ENCODE measurements at places on chromosomes 4 and X. TPM values are rescaled to one million over a fixed set of nuclear protein-coding genes. Genes with fewer than 3 reads are reported as not detected.

GRCh38 chr4:98694076-98694475, 35.7 kb upstream of the TSPAN5 start:
- no peak for DNase-seq

DNA sequence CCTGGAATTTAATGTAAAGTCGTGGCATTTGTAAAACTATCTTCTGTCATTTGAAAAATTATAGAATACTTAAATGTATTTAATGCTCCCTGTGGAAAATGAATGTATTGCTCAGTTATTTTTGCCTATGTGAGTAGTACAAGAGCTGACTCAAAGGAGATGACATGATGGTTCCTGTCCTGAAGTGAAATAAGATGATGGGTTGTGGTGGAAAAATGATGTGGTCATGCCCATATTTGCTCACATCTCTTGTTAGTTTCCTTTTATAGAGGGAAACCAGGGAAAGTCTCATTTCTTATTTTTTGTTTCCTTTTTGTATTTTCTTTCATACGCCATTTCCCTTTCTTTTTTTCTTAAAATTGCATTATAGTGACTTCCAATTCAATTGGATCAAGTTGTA, 23.7 kb downstream of the PLS3 start:
- no peak for DNase-seq

DNA sequence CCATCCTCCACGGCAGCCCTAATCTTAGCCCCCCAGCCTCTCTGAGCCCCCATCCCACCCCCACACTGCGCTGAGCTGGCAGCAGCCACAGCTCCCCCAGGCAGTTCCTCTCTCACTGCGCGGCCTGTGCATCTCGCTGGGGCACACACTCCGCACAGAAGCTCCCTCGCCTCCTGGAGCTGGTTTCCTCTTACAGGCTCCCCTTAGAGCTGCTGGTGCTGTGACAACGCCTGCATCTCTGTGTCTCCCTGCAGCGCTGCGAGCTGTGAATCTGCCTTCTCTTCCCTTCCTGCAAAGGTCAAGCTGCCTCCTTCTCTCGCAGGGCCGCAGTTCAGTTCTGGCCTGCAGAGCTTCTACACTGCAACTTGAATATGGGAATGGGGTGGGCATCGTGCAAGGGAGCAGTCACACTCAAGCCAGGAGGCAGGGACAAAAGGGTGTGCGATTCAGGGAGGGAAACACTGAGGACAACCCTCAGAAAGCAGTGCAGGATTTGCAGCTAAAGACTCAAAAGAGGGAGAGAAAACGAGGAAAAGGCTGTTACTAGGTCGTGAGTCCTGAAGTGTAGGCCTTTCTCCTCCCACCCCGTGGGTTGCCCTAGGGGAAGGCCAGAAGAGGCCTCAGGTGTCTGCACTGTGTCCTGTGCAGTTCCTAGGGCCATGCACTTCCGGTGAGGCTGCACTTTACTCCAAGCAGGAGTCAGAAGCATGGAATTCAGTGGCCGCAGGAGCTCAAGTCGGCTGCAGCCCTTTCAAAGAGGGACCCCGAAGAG, 87.0 kb downstream of the BCOR start:
- no peak for DNase-seq

DNA sequence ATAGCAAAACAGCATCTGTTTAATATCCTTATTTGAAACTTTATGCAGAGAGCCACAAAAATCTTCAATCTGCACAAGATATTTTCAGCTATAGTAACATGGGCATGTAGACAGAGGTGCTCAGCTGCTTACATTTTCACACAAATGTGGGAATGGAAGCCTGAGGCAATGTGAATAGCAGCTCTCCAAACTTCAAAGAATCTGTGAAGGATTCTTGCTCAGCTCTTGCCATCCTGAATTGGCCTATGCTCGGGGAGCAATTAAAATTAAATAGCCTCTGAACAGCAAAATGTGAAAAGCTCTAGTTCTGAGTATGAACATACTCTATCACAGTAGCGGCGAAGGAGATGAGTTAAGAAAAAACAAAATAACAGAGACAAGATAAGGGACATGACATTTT, 1523.8 kb downstream of the PCDH7 start:
- DNase-seq = no peak

DNA sequence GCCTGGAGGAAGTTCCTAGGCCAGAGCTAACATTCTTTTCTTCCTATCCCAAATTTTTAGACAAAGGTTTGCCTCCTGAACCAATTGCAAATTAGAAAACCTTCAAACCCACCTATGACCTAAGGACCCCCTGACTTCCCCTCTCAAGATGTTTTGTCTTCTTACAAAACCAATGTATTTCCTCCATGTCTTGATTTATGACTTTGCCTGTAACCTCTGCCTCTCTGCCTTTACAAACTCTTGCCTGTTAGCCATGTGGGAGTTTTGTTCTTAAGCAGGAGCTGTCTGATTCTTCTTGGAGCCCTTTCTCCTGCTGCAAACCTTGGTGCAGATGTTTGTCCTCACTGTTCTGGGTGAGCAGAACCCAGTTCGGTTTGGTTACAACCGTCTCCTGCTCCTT, 222.3 kb upstream of the BOD1L1 start:
- no peak for DNase-seq

GRCh38 chr4:185542626-185543315, 7.5 kb upstream of the PDLIM3 start:
- DNase-seq = peak; percentile 89

DNA sequence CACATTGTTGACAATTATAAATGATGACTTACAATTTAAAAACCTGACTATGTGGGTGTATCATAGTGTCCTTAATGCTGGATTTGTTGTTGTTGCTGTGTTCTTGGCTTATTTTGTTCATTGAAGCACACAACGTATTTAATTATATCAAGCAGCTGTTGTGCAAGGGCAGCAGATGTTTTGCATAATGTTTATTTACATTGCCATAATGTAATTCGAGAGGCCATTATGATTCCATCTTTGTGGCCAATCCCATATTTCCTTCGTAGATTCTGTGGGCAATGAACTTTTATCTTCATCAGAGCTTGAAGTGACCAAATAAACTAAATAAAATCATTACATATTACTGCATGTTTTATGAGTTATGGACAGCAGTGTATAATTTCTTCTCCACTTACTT, 422.6 kb upstream of the GALNTL6 start:
- DNase-seq = no peak

GRCh38 chr4:160848901-160849760, 1314.7 kb downstream of the FSTL5 start:
- no peak for DNase-seq

GRCh38 chrX:13654116-13654515, 1.2 kb downstream of the TCEANC start:
- DNase-seq = no peak

GRCh38 chr4:119307606-119308005, 14.3 kb downstream of the FABP2 start:
- no peak for DNase-seq

DNA sequence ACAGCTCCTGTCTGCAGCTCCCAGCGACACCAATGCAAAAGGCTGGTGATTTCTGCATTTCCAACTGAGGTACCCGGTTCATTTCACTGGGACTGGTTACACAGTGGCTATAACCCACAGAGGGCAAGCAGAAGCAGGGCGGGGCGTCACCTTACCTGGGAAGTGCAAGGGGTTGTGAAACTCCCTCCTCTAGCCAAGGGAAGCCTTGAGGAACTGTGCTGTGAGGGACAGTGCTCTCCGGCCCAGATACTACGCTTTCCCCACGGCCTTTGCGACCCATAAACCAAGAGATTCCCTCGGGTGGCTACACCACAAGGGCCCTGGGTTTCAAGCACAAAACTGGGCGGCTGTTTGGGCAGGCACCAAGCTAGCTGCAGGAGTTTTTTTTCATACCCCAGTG, 218.9 kb downstream of the PPP3CA start:
- DNase-seq = no peak

DNA sequence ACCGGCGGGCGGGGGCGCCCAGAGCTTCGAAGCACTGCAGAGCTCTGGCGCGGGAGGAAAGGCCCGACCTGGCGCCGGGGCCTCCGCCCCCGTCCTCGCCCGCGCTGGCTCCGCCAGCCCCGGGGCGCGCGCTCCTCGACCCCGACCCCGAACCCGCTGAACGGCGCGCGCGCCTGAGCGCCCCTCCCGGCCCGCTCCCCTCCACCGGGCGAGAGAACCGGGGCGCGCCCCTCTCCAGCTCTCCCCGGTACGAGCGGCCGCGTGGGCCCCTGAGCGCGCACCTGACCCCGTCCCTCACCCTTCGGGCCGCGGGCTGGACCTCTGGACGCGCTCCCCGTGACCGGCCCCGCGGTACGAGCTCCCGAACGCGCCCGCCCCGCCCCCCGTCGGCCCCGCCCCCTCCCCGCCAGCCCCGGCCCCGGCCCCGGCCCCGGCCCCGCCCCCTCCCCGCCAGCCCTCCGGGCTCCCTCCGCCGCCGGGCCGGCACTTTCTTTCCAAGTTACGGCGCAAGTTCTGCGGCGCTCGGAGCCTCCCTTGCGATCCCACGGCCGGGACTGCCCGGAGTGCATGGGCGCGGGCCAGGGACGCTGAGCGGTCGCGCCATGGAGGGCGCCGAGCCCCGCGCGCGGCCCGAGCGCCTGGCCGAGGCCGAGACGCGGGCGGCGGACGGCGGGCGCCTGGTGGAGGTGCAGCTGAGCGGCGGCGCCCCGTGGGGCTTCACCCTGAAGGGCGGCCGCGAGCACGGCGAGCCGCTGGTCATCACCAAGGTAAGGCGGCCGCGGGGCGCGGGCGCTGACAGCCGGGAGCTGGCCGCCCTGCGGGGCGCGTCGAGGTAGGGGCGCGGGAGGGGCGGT, at the start of gene SHROOM2:
SHROOM2 (plus strand) TSS at position 486 of the 854 bp plus-strand sequence; CDS start at position 603, 117 bp downstream.
- no peak for DNase-seq

- DNase-seq = no peak
Measured at GRCh38 chrX:68511255-68511654, 12.4 kb downstream of the YIPF6 start.

GRCh38 chrX:11629593-11630211, 36.0 kb downstream of the ARHGAP6 start:
- DNase-seq = peak; percentile 65

GRCh38 chr4:13348216-13348615, 135.9 kb downstream of the RAB28 start:
- DNase-seq = no peak

- DNase-seq = no peak
Measured at GRCh38 chr4:68257719-68258118, 12.2 kb upstream of the TMPRSS11B start.

- no peak for DNase-seq
Measured at GRCh38 chr4:41396214-41396613, 139.5 kb downstream of the UCHL1 start.

- DNase-seq = no peak
Measured at GRCh38 chrX:10038585-10038984, 71.4 kb downstream of the CLDN34 start.

- DNase-seq = no peak
Measured at GRCh38 chr4:124786634-124787033, 74.1 kb upstream of the ANKRD50 start.

GRCh38 chrX:149060921-149061320, 444.2 kb downstream of the IDS start:
- no peak for DNase-seq

DNA sequence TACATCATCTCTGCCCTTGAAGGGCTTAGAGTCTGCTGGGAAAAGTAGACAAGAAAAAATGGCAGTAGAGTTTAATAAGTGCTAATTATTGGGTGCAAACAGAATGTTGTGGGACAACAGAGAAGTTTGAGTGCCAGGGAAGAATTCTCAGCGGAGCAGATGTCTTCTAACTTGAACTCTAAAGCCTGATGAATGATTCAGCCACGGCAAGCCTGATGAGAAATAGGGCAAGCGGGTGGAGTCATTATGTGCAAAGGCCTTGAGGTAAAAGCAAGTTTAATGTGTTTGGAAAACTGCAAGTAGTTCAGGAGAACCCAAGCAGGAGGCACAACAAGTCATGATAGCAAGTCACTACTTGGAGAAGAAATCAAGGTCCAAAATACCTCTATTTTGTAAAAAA, 37.5 kb downstream of the GC start:
- DNase-seq = no peak

The FGF5 gene
- total RNA-seq = not detected

The GATA1 gene
- total RNA-seq = not detected

The EXOC1L gene
- total RNA-seq = not detected

The UGT2A1 gene
- total RNA-seq = not detected

The MAGED1 gene
- total RNA-seq = 164 TPM

The AP1S2 gene
- 71.2 TPM for total RNA-seq

The NMU gene
- total RNA-seq = not detected

The RAP1GDS1 gene
- total RNA-seq = 53.5 TPM

The RASL11B gene
- total RNA-seq = 36.4 TPM
